RWPE1 (cell line): ENCODE measurements at places on chromosomes 2 and 18.

GRCh38 chr2:43898134-43898837 is 59.5 kb downstream of the ABCG8 start:
- no peak for DNase-seq

DNA sequence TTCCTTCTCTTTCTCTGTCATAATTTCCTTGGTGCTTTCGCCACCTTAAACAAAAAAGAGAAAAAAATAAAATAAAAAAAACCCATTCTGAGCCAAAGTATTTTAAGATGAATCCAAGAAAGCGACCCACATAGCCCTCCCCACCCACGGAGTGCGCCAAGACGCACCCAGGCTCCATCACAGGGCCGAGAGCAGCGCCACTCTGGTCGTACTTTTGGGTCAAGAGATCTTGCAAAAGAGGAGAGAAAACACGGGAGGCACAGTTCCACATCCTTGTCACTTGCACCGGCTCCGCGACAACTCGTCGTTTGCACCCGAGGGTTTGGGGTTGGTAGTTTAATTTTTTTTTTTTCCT is 1.8 kb upstream of the SP9 start:
- no peak for DNase-seq

- DNase-seq, result no peak
These were observed 1010.7 kb downstream of the TDRD15 start for GRCh38 chr2:22134421-22134820.

DNA sequence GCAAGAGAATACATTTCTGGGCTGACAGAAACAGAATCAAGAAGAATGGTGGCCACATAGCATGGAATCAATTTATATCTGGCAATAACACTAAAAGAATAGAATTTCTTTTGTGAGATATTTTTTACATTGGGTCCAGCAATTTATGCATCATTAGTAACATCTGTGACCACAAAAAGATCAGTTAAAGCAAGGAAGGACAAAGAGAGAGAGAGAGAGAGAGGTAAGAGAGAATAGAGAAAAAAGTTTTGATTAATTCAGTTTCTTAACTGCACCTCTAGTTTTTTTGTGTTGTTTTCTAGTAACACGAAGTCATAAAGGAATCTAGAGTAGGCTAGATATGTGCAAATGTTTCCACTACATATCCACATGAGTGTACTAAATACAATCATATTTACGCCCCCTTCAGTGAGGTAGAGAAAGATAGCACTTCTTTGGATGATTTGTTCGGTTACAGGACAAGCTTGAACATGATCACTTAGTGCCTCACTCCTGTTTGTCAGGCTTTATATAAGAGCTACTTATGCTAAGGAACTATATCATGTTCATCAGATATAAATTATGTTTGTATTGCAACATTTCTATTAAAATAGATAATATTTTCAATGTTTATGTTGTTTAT is 247.4 kb upstream of the COL3A1 start:
- no peak for DNase-seq

- no peak for DNase-seq
These were observed 33.3 kb upstream of the MAT2A start for GRCh38 chr2:85505551-85506238.

DNA sequence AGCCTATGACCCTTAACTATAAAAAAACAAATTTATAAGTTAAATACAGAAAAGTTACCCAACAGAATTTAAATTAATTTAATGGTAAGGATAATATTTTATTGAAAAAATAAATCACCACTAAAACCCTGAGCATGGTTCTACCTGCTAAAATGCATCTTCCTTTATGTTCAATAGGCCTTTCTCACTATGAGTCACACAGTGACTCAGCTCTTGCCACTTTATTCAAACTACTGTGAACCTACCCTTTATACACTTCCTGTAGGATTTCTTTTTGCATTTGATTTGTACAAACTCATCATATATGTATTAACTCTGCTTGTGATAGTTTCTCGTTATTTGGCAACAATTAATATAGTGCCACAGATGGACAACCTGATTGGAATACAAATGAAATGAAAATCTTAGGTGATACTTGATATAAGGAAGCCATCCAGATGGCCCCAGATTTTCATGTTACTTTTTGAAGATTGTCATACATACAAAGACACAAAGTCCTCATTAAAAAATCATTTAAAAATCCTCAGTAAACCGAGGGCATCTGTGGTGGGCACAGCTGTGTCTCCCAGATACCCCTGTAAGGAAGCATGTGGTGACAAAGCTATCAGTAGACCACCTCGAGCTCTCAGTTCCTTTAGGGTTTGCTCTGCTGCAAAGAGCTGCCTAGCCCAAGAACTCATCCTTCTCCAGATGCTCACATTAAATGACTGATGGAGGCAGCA is 55.2 kb upstream of the COBLL1 start:
- DNase-seq, result peak; percentile 77

- DNase-seq, result peak; percentile 14
These were observed 11.7 kb downstream of the VIT start for GRCh38 chr2:36708041-36708741.

DNA sequence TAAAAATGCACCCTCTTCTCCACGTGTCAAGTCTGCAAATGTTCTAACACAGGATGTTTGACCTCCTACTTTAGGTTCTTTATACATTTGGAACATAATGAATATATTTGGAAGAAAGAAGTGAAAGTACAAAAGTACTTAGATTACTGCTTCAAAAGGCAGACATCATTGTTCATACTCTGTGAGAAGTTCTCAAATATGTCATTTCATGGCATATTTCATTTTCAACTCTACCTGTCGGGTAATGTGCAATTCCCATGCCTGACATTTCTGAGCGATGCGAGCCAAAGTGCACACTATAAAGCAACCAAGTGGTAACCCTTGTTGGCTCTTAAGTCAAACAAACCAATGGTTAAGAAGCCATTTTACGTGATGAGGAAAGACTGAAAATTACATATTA is 7.0 kb downstream of the BUB1 start:
- no peak for DNase-seq

- DNase-seq, result no peak
These were observed 138.2 kb downstream of the VAPA start for GRCh38 chr18:10051877-10052631.

- no peak for DNase-seq
These were observed 38.1 kb downstream of the RHOB start for GRCh38 chr2:20484810-20485611.

GRCh38 chr2:196957881-196958525 is 31.5 kb upstream of the PGAP1 start:
- DNase-seq, result no peak

DNA sequence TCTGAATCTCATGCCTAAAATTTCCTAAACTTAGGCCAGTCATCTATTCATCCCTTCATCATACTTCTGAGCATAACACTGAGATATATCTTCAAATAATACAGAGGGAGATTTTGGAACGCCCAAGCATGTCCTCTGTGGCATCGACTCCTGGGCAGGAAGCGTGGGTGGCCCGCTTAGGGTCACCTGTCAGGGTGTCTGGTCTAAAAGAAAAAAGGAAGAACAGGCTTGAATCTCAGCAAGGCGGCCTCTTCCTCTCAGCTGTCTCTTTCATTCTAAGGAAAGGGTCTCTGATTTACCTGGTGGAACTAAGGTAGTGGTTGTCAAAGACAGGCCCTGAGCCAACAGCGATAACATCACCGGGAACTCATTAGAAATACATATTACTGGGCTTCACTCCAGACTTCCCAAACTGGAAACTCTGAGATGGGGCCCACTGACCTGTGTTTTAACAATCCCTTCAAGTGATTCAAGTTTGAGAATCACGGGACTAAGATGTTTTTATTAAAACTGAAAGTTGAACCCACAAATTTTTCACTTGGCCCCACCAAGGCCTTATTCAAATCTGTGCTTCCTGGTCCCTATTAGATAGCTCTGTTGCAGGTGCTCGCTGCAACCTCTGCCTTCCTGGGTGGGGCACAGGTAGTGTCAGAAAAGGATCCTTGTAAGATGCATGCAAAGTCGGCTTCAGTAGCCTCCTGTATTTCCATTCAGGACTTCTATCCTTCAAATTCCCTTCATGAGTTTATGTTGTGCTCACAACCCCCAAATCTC is 162.3 kb upstream of the CCDC68 start:
- DNase-seq, result no peak

- DNase-seq, result peak; percentile 88
These were observed 837 bp upstream of the ACSL3 start for GRCh38 chr2:222859786-222860612.

DNA sequence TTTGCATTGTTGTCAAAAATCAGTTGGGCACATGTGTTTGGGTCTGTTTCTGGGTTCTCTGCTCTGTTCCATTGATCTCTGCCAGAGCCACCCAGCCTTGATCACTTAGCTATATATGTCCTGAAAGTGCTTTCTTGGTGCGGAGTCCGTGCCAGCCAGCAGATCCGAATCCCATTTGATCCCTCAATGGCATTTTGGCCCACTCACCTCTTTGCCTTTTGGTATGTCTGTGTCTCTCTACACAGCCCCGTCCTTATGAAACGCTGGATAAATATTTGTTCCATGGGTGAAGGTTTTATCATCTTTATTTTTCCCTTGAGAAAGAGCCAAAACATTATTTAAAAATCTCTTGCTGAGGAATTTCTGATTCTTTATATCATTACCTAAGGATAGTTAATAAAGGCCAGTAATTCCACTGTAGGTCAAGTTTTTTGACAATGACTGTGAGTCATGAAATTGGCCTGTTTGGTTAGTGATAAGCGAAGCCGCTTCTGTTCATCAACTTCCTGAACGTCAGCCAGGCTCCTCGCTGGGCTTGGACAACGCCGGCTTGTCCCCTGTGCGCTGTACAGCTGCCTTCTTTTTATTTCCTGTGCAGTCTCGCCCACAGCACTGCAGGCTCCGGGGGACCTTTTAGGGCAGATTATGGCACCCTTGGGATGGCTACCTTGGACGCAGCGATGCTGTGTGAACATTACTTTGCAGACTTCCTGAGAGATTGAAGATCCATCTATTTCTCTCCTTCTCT is 24.9 kb downstream of the MTCL1 start:
- peak; percentile 57 for DNase-seq

GRCh38 chr2:120346667-120347358 is 877 bp downstream of the INHBB start:
- no peak for DNase-seq

GRCh38 chr2:37868866-37869265 is 56.2 kb upstream of the RMDN2 start:
- DNase-seq, result no peak

DNA sequence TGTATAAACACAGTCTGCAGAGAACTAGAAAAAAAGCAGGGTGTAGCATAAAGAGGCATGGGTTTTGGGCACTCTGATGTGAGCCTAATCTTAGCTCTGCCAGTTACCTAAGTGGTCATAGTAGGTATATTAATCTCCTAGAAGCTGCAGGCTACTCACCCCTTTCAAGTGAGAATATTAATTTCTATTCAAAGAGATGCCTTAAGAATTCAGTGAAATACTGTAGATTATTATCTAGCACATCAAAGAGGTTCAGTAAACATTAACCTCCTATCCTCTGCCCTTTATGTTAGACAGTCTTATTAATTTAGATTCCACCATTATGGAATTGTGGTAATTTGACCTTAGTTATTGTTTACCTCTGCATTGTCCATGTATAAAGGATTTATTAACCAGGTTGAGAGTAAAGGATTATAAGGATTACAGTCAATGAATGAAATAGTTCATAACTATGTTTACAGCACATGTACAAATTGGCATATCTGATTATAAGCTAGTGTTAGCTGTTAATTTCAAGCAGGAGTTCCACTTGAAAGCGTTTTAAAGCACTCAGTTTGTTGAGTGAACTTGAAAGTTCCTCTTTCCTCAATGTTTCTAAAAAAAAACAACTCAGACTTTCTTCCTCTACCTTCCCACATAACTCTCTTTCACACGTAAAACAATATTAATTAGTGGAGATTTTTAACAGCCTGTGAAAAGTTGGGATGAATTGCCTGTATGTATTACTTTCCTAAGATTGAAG is 150.6 kb upstream of the EPC2 start:
- no peak for DNase-seq

- DNase-seq, result no peak
These were observed 944.3 kb downstream of the LRP1B start for GRCh38 chr2:141186413-141187074.

GRCh38 chr2:159921752-159922404 is 123.9 kb upstream of the CD302 start:
- no peak for DNase-seq

GRCh38 chr2:53515435-53516332 is 251.9 kb upstream of the CHAC2 start:
- no peak for DNase-seq

DNA sequence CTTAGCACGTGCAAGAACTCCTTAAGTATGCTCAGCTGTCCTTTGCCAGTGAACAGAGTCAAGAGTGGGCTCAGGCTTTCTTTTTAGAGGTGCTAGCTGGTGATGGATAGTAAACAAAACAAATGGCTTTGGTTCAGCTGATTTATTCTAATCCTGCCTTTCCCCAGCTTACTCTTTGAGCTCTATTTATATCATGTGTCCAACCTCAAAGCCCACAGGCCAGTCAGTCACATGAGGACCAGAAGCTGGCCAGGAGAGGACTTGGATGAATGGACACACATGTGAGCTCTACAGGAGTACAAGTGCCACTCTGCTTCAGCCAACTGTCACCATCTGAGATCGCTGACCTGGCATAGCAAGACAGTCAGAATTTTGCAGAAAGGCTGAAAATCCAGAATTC is 59.4 kb downstream of the STK39 start:
- DNase-seq, result no peak

DNA sequence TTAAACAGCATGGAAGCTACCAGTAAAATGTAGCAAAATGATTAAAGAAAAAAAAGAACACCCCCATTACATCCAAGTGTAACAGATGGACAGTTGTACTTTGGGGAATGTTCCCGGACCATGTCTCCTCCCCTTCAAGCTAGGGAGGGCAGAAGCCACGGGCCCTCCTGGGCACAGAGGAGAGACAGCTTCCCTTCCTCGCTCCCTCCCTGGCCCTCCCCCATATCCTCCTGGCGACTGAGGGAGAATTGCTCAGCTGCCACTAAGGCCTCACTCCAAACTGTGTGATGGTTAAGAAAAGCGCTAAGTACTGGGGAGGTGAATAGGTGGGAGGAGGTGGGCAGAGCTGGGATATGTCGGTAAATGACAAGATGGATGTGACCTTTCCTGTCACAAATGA is 358.0 kb downstream of the HRH4 start:
- DNase-seq, result no peak

GRCh38 chr2:217523286-217523685 is 479.5 kb downstream of the TNS1 start:
- no peak for DNase-seq

DNA sequence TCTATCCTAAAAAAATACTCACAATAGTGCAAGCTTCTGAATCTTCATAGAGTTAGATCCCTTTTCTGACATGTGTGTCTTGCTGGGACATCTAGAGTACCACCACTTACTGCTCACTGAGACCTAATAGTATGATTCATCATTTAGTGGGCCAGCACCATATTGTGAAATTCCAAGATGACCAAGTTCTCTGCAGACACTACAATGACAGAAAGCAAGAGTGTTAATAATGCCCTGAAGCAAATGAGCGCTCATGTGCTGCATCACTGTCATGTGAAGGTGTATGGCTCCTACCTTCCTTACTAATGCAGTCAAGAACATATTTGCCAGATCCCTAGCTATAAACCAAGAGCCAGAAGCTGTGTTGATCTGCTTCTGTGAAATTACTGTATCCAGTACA is 606.2 kb upstream of the NXPH2 start:
- no peak for DNase-seq

GRCh38 chr2:61793389-61793836 is 60.4 kb downstream of the FAM161A start:
- peak; percentile 47 for DNase-seq
